SJCRH30 (cell line): ENCODE measurements at places on chromosomes 2 and 18. TPM values are rescaled to one million over a fixed set of nuclear protein-coding genes. Genes with fewer than 3 reads are reported as not detected.

Gene RGPD3
- total RNA-seq, result not detected in 2 replicates

Gene ST8SIA5
- total RNA-seq, result 3.2 and 3.8 TPM in 2 replicates

Gene CRYBA2
- total RNA-seq, result 0.15 TPM in 1 of 2 replicates, not detected in the other

Gene ST8SIA3
- under 0.01 TPM in 1 of 2 replicates, not detected in the other for total RNA-seq

Gene C1QL2
- not detected in 2 replicates for total RNA-seq

Gene NRP2
- total RNA-seq, result 57.5 and 76.4 TPM in 2 replicates

Gene AQP4
- total RNA-seq, result 0.26 and 0.43 TPM in 2 replicates

Gene LHCGR
- total RNA-seq, result not detected in 2 replicates
